ENCODE measurements at places on chromosomes 4 and X. TPM values are rescaled to one million over a fixed set of nuclear protein-coding genes. Genes with fewer than 3 reads are reported as not detected.

Gene MAGEB17
- not detected for total RNA-seq

Gene SLC25A4
- 119 TPM for total RNA-seq

DNA sequence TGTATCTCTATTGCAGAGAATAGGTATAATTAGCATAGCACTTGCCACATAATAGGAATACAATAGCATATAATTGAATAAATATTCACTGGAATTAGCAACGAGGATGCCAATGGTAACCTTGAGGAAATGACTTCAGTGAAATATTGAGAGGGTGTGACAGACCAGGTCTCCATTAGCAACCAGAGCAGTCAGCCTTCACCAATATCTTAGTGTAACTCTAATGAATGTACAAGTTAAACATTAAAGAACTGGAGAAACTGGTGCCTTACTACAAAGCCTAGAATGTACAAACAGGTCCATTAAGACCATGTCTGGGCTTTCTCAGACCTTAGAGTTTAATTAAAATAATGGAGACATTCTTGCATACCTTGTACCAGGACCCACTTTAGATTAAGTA, 143.0 kb downstream of the MAGEB17 start:
- DNase-seq: no peak

DNA sequence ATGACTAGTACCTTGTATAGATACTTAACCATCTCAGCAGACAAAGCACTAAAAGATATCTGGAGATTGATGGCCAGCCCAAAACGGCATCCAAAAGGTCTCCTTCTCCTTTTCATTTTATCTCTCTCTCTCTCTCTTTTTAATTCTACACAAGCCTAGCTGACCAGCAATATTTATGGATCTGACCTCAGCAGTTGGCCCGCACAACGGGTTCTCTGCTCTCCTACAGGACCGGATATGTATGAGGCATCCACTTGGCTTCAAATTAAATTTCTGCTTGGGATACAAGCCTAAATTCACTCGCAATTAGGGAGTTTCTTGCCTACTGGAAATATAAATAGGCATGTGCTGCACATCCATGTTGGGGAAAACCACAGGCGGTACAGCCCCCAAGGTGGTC, 22.5 kb upstream of the CT55 start:
- no peak for DNase-seq

Gene RAB28
- 14.7 TPM for total RNA-seq

Gene EDNRA
- total RNA-seq: 23.0 TPM
